ENCODE measurements at places on chromosomes 3 and 15.
A peak's percentile ranks its signal among the peaks of the same experiment; 100 is the strongest.

DNA sequence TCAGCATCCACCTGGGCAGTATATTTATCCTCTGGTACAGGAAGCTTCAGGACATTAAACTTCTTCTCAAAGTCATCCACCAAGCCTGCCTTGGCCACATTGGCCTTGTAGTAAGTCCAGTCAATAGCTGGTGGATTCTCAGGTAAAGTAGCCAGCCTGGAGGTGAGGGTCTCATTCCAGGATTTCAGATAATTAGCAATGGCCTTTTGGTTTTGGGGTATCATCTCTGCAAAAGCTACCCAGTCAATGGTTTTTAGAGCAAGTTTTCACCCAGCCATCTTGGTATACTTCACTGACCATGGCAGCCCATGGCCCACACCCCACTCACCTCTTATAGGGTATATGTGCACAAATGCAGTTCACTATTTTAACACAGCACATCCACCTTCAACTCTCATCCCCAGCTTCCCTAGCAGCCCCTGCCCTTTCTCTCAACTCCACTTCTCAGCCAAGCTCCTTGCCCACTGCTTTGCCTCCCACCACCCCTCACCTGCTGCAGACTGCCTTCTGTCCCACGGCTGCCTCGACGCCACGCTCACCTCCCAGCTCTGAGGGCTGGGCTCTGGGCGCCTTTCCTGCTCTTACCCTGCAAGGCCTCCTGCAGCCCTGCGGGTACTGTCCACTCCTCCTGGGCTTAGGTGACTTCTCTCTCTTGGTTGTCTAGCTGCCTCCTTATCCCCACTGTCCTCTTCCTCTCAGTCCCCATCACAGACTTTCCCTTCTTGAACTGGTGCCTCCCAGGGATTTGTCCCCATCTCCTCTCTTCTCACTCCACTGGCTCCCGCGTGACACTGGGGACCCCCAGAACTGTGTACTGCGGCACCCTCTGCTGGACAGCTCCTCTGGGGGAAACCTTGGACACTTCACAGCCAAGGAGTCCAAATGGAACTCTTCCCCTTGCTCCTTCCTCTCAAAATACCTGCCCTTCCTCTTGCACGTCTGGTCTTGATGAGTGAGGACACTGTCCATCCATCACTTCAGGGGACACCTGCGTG is 1.7 kb upstream of the TGM5 start:
- no peak for DNase-seq

GRCh38 chr15:55241891-55242290 is 45.1 kb upstream of the RSL24D1 start:
- no peak for DNase-seq

DNA sequence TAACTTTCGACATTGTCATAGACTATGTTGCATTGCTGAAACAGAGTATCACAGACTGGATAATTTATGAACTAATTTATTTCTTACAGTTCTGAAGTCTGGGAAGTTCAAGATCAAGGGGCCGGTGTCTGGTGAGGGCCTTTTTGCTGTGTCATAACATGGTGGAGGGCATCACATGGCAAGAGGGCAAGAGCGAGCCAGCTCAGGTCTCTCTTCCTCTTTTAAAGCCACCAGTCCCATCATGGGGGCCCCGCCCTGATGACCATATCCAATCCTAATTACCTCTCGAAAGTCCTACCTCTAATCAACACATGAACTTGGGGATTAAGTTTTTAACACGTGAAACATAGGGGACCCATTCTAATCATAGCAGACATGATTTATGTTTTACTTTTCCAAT is 33.5 kb upstream of the DCUN1D1 start:
- DNase-seq, result no peak

GRCh38 chr15:41961595-41962202 is 10.7 kb downstream of the EHD4 start:
- no peak for DNase-seq

GRCh38 chr3:169772305-169772896 is 795 bp upstream of the MYNN start:
- peak; percentile 56 for DNase-seq

- DNase-seq, result no peak
These were observed 305.2 kb upstream of the SEMA6D start for GRCh38 chr15:47412136-47412535.
